ENCODE measurements at places on chromosomes 7 and 10. TPM values are rescaled to one million over a fixed set of nuclear protein-coding genes. Genes with fewer than 3 reads are reported as not detected.

DNA sequence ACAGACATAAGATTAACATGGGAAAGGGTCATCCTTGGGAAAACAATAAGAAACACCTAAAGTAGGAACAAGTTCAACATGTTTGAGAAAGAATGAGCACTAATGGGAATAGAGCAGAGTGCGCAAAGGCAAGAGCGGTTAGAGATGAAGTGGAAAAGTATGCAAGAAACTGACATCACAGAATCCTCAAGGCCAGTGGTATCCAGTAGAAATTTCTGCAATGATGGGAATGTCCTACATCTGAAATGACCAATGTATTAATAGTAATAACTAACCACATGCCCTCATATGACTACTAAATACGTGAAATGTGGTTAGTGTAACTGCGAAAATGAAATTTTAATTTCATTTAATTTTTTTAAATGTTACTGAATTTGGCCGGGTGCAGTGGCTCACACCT lies 54.8 kb downstream of the TFEC start:
- DNase-seq = no peak

DNA sequence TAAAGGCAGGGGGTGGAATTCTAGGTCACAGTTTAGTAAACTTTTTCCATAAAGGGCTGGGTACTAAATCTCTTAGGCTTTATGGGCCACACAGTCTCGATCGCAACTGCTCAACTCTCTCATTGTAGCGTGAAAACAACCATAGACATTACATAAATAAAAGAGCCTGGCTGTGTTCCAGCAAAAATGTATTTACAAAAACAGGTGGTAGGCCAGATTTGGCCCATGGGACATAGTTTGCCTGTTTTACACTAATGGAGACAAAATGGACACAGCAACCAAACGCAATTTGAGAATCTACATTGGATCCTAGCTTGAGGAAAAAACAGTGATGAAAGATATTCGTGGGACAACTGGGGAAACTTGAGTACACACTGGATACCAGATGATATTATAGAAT lies 23.2 kb upstream of the MALSU1 start:
- no peak for DNase-seq

- DNase-seq = no peak
These were observed 88.2 kb downstream of the GSDME start for GRCh38 chr7:24668927-24669635.

DNA sequence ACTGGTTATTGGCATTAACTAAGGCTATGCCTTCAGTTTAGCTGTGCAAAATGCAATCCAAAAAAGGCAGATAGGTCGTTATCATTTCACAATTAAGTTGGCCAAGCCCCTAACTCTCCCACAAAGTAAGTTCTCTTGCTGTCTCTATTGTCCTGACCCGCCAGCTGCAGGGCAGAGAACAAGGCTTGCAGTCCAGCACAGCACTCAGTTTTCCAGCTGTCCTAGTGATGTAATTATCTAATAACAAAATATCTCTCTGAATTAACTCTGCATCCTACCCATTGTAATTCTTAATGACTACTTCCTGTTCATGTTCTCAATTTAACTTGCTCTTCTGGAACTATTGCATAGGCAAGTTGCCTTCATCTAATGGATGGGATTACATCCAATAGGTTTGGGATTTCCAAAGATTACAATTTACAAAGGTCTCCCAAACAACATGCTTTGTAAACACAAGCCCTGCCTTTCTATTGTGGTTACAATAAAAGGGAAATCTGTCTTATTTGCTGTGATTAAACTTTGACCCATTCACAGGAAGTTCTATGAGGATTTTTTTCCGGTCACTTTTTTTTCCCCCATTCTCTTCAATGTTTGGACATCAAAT lies 55.2 kb downstream of the CDK6 start:
- DNase-seq = peak; percentile 84

- DNase-seq = no peak
These were observed 35.5 kb downstream of the POM121L12 start for GRCh38 chr7:53070883-53071282.

DNA sequence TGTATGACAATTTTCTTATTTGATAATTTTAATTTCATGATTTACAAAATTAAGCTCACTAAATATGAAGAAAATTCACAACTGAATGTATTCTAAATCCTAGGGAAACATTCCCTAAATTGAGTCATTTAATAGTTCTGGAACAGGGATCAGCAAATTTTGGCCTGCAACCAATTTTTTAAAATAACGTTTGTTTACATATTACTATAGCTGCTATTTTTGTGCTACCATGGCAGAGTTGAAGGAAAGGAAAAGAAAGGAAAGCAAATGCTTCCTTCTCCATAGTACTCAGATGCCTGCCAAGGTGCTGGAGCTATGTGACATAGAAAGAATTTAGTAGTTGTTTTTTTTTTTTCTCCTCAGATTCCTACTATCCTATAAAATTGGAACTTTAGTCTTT lies 1307.7 kb upstream of the LRRTM3 start:
- DNase-seq = no peak

DNA sequence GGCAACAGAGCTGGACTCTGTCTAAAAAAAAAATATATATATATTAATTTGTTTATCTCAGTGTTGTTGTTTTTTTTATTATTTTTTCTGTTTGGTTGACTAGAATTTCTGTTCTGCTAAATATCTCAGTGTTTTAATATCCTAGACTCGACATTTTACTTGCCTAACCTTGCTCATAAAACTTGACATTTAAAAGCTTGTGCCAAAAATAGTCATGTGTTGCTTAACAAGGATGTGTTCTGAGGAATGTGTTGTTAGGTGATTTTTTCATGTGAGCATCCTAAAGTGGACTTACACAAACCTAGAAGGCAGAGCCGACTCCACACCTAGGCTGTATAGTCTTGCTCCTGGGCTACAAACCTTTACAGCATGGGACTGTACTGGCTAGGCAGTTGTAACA lies 23.1 kb downstream of the NRBF2 start:
- DNase-seq = no peak

- no peak for DNase-seq
These were observed 7.7 kb downstream of the GHRHR start for GRCh38 chr7:30971440-30971839.

Gene TMEM196
- not detected for total RNA-seq

Gene TMED4
- 79.5 TPM for total RNA-seq

Gene MRC1
- 0.15 TPM for total RNA-seq

Gene UBN2
- total RNA-seq = 13.8 TPM

Gene SMARCD3
- total RNA-seq = 52.1 TPM

Measured in A673 (cell line).